Activated naive CD8-positive, alpha-beta T cell treated with anti-CD3 and anti-CD28 coated beads for 36 hours (primary cell): ENCODE measurements at places on chromosomes 5 and 9. TPM values are rescaled to one million over a fixed set of nuclear protein-coding genes. Genes with fewer than 3 reads are reported as not detected.

KDM4C gene
- 22.9 TPM for total RNA-seq

GRCh38 chr9:69218166-69218565, 44.1 kb downstream of the TJP2 start:
- H3K27me3 ChIP-seq = no peaks in the 10 kb centered on the region
- DNase-seq = no peak
- no peak overlapping the region for H3K27ac ChIP-seq

DNA sequence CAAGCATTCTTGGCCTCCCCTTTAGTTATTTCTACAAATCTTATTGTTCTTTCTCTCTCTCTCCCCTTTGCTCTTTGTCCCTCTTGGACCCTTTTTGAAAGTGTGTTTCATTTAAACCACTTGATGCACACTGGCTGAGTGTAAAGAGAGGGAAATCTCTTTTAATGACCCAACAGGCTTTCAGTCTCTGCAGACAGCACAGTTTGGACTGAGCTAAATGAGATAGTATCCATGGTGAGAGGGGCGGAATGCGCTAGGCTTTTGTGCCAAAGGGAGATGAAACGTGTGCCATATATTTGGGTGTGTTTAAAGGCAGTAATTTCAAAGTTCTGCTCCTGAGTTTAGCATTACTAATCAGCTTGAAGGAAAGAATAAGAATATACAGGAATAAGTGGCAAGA, 184.9 kb downstream of the PCSK1 start:
- H3K4me3 ChIP-seq = no peak overlapping the region
- no peak for DNase-seq

SPINK4 gene
- not detected for total RNA-seq

OR1Q1 gene
- not detected for total RNA-seq

KYAT1 gene
- 9.4 TPM for total RNA-seq

GRCh38 chr5:146644831-146645230, 128.8 kb upstream of the GPR151 start:
- no peak for DNase-seq
- no peaks in the 10 kb centered on the region for H3K36me3 ChIP-seq
- no peak overlapping the region for H3K27ac ChIP-seq
- no peaks in the 10 kb centered on the region for H3K27me3 ChIP-seq

GABRA1 gene
- not detected for total RNA-seq

DNA sequence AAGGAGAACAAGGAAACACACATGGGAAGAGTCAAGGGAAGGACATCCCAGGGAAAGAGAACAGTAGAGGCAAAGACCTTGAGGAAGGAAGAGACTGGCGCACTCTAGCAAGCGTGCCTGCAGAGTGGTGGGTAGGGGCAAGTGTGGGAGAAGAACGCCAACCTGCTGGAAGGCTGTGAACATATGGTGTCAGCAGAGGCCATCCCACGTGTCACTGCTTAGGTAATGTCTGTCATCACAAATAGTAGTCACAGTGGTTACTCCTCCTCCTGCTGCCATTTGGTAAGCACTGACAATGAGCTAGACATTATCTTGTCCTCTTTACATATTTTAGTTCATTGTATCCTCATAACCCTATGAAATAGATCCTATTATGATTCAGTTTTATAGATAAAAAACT, 206.4 kb upstream of the TRIM32 start:
- H3K4me1 ChIP-seq = no peaks in the 10 kb centered on the region
- no peak overlapping the region for H3K27ac ChIP-seq
- no peak overlapping the region for H3K4me3 ChIP-seq

ZNF300 gene
- total RNA-seq = 2.8 TPM

RIOK2 gene
- 50.1 TPM for total RNA-seq

DNA sequence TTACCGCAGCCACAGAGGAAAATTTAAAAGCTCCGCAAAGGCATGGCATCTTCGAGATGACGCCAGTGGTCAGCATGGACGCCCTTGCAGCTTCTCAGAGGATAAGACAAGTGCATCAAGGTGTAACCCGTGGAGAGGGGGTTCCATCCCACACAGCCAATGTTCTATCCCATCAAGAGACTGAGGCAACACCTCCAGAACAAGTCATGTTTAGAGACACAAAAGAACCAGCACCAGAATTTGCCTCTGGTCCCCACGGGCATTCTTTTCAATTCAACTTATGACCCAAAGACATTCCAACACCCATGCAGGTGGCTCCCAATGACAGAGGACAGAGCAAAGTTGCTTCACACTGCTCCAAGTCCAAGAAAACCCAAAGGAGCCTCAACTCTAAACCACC, 20.7 kb downstream of the ROR2 start:
- DNase-seq = no peak
- H3K36me3 ChIP-seq = no peaks in the 10 kb centered on the region
- no peak overlapping the region for H3K4me3 ChIP-seq
- H3K27me3 ChIP-seq = peaks cover 7% of the 10 kb centered on the region

ZNF658 gene
- total RNA-seq = 2.0 TPM

- peaks cover 7% of the 10 kb centered on the region for H3K4me1 ChIP-seq
- DNase-seq = peak; percentile 37
- no peaks in the 10 kb centered on the region for H3K27me3 ChIP-seq
- H3K27ac ChIP-seq = peak overlapping the region; percentile 27
- no peak overlapping the region for H3K4me3 ChIP-seq
These were observed 69.8 kb downstream of the KDM4C start for GRCh38 chr9:6827439-6828145.

PTGS1 gene
- 0.62 TPM for total RNA-seq

- no peaks in the 10 kb centered on the region for H3K27me3 ChIP-seq
- H3K36me3 ChIP-seq = no peaks in the 10 kb centered on the region
- no peak overlapping the region for H3K4me3 ChIP-seq
- no peaks in the 10 kb centered on the region for H3K4me1 ChIP-seq
These were observed 982.2 kb downstream of the TLE1 start for GRCh38 chr9:80707120-80707519.

MSX2 gene
- not detected for total RNA-seq

C9orf50 gene
- not detected for total RNA-seq

DNA sequence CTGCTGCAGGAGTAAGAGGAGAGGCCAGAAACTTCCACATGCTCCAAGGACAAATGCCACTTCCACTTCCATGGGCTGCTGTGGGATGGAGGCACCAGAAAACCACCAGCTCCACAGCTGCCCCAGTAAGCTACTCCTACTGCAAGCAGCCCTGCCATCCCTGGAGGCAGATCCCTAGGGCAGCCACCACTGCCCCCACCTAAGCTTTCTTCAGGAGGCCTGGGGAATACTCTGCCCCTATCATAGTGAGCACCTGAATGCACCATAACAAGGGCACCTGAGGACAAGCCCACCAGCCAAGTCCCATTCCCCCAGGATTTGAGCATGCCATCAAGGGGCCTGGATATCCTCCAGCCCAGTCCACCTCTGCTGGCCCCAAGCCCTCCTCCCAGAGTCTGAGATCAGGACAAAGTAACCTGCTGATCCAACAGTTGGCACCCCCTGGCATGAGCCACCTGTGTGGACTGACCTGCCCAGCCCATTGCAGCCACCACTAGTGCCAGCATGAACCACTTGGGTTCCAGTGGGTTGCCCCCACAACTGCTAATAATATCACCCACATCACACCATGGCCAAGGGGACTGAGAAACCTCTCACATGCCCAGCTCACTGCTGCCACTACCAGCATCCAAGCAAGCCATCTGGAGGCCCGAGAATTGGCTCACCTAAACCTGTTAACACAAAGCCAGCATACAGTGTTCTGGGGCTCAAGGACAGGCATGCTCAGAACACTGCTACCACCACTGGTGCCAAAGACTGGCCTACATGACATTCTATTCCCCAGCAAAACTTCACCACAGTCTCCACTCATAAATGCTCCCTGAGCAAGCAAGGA, 480.1 kb downstream of the CDH12 start:
- H3K4me1 ChIP-seq = no peaks in the 10 kb centered on the region
- H3K36me3 ChIP-seq = no peaks in the 10 kb centered on the region
- H3K27me3 ChIP-seq = no peaks in the 10 kb centered on the region
- no peak overlapping the region for H3K4me3 ChIP-seq
- no peak for DNase-seq

DNA sequence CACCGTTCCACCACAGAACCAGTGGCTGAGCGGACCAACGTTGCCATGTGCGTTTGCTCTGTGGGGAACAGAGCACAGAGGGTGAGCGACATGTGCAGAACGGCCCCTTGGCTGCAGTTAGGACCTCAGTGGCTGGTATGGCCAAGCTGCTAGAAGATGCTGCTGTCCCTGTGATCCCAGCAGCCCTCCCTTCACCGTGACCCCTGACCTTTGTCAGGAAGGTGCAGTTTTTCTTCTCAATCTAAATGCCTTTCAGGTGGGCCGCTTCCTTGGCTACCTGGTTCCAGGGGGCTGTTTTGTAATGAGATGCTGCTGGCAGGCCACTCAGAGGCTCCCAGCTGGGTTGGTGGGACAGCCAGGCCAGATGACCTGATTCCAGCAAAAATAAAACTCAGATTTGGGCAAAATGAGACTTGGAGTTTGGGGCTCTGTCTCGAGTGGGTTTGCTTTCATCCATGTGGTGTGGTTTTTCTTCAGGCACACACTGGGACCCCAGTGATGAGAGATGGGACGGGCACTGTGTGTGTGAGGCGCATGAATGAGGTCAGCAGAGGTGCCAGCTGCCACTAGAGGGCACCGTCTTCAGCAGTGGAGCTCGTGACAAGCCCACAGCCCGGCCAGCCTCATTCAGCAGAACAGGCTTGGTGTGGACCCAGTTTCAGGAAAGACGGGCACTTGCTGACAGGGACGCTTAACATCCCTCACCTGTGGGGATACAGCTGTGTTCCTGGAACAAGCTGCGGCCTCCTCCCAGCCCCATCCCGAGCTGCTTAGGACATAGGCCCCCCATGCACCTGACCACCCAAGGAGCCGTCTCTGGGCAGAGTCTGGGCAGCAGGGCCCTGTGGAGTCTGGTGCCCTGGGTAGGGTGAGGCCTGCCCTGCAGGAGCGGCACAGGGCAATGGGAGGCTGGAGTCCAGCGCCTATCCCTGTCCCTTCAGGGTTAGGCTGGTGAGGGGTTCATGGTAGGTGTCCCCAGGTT, 4.1 kb downstream of the MRPS2 start:
- H3K36me3 ChIP-seq = peaks cover 30% of the 10 kb centered on the region
- H3K27ac ChIP-seq = no peak overlapping the region
- H3K27me3 ChIP-seq = no peaks in the 10 kb centered on the region
- peak; percentile 51 for DNase-seq
- no peak overlapping the region for H3K4me3 ChIP-seq

LHFPL2 gene
- total RNA-seq = 0.40 TPM

C7 gene
- not detected for total RNA-seq

FOXI1 gene
- total RNA-seq = not detected

SEMA6A gene
- total RNA-seq = not detected

GRCh38 chr9:137148661-137149060, 9.7 kb downstream of the GRIN1 start:
- H3K27me3 ChIP-seq = peaks cover 21% of the 10 kb centered on the region
- H3K4me1 ChIP-seq = no peaks in the 10 kb centered on the region
- H3K4me3 ChIP-seq = no peak overlapping the region
- no peak overlapping the region for H3K27ac ChIP-seq

- H3K27ac ChIP-seq = no peak overlapping the region
- no peaks in the 10 kb centered on the region for H3K27me3 ChIP-seq
- no peak overlapping the region for H3K4me3 ChIP-seq
- no peak for DNase-seq
- no peaks in the 10 kb centered on the region for H3K36me3 ChIP-seq
These were observed 32.6 kb downstream of the SPRY4 start for GRCh38 chr5:142292249-142292648.

DNA sequence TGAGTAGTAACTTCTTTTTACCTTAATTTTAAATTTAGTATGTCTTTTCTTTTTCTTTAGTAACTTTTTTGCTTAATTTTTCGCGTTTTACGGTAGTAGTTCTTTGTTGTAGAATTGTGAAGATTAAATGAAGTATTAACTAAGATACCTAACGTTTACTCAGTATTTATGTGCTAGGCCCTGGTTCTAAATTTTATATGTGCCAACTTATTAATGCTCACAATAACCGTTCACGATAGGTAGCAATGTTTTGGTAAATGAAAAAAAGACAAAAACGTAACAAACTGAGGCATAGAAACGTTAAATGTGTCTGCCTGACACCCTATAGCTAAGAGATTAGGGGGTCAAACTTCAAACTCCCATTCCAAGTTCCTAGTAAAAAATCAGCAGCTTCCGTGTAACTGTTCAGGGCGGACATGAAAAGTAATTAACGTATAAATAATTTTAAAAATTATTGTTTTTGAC, 1.2 kb downstream of the MRPS30 start:
- no peaks in the 10 kb centered on the region for H3K27me3 ChIP-seq
- H3K36me3 ChIP-seq = peaks cover 25% of the 10 kb centered on the region
- H3K4me3 ChIP-seq = peak overlapping the region; percentile 97
- H3K4me1 ChIP-seq = peaks cover 29% of the 10 kb centered on the region
- H3K27ac ChIP-seq = peak overlapping the region; percentile 98
- DNase-seq = no peak

DNA sequence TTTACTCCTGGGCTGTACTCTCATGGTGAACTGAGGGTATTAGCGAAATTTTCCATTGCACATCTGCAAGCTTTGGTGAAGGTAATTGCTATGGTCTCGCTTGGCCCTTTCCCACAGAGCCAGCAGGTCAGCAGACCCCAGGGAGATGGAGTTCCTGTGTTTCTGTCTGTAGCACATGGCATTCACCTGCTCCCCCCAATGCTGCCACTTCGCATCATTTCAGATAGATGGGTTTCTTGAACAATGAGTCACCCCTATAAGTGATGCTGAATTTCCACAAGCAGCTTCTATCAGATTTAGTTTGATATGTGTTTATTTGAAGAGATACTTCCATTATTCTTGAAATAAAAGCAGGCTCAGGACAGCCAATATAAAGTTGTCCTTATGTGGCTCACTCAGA, 117.8 kb downstream of the ERCC6L2 start:
- peak overlapping the region; percentile 74 for H3K27ac ChIP-seq
- H3K4me1 ChIP-seq = peaks cover 32% of the 10 kb centered on the region

DEPDC1B gene
- total RNA-seq = 25.5 TPM

- H3K4me1 ChIP-seq = peaks cover 40% of the 10 kb centered on the region
- DNase-seq = no peak
- H3K27me3 ChIP-seq = no peaks in the 10 kb centered on the region
- H3K27ac ChIP-seq = peak overlapping the region; percentile 46
These were observed 75.8 kb downstream of the ARHGAP26 start for GRCh38 chr5:142845954-142846398.

MYMK gene
- not detected for total RNA-seq

- H3K27ac ChIP-seq = peak overlapping the region; percentile 13
- no peak for DNase-seq
These were observed 35.2 kb downstream of the MTRR start for GRCh38 chr5:7904170-7904569.

- no peak for DNase-seq
- H3K27ac ChIP-seq = no peak overlapping the region
- no peaks in the 10 kb centered on the region for H3K36me3 ChIP-seq
- no peaks in the 10 kb centered on the region for H3K4me1 ChIP-seq
- no peak overlapping the region for H3K4me3 ChIP-seq
These were observed 156.5 kb upstream of the NFIL3 start for GRCh38 chr9:91580136-91580535.

DNA sequence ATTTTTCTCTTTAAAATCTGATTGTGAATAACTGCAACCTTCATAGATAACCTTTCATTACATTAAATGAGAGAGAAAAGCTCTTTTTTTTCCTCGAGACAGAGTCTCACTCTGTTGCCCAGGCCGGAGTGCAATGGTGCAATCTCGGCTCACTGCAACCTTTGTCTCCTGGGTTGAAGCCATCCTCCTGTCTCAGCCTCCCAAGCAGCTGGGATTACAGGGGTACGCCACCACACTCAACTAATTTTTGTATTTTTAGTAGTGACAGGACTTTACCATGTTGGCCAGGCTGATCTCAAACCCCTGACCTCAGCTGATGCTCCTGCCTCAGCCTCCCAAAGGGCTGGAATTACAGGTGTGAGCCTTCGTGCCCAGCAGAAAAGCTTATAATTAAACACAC, 69.9 kb upstream of the ERBIN start:
- no peaks in the 10 kb centered on the region for H3K27me3 ChIP-seq
- no peak for DNase-seq
- no peaks in the 10 kb centered on the region for H3K4me1 ChIP-seq
- no peak overlapping the region for H3K27ac ChIP-seq
